ENCODE measurements at places on chromosomes 16 and 17.

DNA sequence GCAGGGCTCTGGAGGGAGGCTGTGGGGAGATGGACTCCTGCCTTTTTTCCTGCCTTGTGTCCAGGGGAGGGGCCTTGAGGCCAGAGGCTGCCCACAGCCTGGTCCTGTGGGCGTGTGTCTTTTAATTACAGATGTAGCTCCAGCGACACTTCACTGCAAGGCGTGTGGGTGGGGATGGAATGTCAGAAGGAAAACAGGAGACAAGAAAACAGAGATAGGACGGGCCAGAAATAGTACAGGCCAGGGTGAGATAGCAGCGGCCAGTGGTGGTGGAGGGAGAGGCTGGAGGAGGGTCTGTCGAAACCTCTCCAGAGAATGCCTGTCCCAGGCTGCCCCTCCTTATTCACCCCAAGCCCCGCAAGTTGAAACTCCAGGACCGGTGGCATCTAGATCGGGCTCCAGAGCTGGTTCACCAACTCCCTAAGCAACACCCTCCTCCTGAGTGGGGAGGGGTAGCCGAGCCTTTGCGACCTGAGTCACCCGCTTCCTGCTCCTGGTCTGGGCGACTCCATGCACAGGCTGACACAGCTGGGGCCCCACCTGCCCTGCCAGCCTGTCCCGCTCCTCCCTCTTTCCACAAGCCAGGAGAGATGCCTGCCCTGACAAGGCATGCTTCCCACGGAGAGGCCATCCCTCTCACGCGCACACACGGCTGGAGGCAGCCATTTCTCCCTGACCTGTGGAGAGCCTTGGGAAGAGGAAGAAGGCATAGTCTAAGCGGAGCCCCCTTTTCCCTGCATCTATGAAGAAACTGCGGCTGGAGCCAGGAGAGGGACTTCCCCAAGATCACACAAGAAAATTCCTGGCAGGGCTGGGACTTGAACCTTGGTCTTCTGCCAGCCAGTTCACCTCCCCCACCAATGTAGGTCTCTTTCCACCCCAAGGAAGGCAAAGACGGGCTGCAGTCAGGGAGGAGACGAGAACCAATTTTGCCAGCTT is 6.6 kb upstream of the JUP start:
- no peak for DNase-seq

DNA sequence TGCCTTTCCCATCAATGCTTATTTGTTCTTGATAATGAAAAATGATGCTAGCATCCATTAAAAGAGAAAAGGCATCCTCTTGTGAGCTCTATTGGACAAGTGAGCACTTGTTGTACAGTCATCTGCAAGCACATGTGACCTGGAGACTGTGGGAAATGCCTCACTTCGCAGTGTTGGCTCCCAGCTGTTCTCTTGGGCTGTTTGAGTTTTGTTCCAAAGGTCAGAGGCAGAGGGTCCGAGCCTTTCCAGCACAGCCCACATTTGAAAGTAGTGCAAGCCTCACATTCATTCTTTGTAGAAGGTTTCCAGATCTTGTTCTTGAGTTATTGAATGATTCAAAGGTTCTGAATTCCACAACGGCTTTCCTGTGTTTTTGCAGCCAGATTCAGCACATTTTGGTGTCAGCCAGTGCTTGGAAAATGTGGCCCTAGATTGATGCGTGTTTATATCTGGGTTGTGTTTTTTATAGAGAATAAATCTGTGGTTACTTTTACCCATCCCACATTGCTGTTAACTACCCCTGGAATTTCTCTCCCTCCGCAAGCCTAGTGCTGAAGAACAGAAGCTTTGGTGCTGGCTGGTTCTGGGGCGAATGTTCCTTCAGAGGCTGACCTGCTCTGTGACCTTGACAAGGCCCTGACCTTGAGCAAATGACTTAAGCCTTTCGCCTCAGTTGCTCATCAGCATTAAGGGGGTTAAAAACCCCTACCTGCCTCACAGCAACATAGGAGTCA is 49.8 kb downstream of the CDH1 start:
- no peak for DNase-seq

DNA sequence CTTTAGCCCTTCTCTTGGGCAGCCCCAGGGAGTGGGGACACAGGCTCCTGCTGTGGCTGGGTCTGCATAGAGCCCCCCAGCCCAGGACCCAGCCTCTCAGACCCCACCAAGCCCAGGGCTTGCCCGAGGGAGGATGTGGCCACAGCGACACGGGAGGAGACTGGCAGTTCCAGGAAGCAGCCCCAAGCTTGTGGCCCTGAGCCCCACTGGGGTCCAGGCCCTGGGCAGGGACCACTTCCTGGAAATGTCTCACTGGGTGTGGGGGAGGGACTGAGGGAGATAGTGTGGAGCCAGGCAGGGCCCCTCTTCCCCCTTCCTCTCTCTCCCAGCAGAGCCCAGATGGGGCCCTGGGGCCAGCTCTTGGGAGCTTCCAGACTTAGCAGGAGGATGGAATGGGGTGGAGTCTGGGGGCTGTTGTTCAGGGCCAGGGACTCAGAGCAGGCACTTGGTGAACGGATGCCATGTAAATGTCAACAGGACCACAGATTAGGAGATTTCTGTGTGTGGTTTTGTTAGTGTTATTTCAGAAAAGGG is 35.3 kb downstream of the ADGRG5 start:
- DNase-seq = no peak

DNA sequence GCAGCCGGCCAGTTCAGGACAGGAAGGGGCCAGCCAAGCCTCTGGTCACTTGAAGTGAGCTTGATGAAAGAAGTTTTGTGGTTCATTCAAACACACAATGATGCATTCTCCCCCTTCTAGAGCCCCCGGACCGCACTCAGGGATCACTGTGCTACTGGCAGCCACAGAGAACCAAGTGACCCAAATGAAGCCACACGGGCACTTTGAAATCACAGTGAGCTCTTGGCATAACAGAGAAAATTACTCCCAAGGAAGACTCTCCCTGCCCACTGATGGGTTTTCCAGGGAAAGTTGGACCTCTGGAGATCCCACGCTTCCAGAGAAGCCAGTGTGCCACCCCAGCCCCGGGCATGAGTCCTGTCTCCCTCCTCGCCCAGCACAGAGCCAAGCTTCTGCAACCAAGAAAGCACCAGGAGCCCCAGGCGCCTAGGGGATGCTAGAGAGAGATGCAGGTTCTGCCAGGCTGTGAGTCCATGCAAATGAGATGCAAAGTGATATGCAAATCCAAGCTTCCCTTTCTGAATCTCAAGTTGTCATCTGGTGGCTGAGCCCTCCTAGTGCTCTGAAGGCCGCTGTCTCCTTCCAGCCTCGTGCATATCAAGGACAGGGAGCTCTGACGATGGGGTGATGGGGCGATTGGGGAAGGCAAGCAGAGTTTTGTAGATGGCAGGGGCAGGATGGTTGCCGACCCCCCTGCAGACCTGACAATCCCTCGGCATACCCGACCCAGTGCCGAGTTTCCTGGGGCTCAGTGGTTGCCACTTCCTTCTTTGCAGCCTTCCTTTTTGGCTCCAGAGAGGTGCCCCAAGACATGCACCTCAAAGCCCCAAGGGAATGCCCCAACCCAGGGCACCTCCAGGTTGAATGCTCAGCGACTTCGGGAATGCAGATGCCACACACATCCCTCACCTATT is 59.7 kb upstream of the TNRC6C start:
- DNase-seq = no peak

DNA sequence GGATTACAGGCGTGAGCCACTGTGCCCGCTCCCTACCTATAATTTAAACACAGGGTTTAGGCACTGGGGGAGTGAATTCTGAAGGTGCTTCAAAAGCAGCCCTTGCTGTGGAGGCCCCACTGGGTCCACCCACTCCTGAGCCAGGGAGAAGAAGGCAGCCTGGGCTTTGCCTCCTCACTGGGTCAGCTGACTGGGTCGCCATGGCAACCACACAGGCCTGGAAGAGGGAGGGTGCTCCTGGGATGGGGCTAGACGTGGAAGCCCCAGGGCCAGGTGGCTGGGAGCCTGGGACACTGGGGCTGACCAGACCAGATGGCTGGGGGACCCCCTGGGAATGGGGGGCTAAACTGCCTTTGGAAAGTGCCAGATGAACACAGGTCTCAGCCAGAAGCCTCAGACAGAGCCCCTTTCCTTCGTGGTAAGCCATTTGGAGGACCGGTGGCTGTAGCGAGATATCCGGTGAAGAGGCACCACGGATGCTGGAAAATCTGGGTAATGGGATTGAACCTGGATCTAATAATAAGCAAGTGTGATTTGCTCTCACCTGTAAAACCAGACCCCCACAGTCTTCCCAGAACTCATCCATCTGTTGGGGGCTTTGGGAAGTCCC is 32.9 kb downstream of the TRARG1 start:
- DNase-seq = no peak

- no peak for DNase-seq
These were observed 2.3 kb downstream of the NAT9 start for GRCh38 chr17:74773871-74774286.

DNA sequence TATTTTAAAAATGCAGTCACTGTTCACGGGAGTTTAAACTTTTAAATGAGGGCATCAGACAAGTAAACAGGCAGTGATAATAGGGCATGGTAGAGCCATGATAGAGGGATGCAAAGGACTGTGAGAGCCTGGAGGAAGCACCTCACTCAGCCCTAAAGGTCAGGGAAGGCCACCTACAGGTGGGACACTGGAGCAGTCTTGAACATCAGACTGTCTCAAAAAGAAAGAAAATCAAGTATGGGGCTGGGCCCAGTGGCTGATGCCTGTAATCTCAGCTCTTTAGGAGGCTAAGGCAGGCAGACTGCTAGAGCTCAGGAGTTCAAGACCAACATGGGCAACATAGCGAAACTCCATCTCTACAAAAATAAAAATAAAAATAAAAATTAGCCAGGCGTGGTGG is 31.0 kb upstream of the DHRS7B start:
- no peak for DNase-seq

DNA sequence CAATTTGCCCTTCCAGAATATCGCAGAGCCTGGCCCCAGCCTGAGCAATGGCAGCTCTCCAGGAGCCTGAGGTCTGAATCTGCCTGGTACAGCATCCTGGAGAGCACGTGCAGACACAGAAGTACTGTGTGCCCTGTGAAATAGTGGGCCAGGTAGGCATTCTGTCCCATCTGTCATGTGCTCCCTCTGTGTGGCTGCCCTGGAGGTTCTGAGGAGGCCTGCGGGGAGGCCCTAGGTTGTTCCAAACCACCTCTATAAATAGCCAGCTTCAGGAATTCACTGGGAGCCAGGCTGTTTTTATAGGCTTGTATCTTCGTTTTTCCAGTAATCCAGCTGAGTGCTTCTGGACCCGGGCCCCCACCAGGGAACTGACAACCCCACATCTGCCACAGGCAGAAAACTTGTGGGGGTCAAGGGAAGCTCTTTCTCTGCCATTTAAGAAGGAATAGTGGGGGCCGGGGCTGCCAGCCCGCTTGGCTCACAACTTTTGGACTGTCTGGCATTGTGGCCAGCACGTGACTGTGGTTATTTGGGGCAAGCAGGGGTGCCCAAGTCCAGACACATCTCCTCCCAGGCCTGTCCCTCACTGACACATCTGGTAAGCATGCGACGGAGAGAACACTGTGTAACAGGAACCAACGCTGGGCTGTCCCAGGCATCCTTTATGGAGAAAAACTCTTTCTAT is 356.3 kb upstream of the TNRC6C start:
- no peak for DNase-seq

DNA sequence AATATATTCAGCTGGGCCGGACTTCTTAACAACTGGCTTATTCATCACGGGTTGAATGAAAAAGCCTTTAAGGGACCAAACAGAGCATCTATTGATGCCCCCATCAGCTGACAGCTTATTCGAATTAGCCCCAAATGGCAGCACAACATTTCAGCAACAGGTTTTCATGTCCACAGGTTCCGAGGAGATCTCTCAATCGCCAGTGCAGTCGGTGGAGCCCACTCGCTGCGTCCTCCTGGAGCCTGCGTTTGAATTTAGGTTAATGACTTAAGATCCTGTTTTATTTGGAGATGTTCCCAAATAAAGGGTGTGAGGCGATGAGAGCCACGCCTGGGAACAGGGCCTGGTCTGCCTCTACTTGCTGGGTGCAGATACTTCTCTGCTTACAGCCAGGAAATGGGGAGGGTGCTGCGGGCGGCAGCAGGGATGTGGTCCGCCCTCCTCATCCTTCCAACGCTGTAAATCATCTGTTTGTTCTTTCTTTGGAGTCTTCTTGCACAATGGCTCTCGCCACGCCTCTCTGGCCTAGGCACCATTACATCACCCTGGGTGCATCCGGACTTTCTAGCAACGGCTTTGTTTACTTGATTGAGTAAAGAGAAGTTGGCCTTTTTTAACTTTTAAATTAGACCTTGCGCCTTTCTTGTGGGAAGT is 22.6 kb downstream of the NDE1 start:
- DNase-seq = no peak

- no peak for DNase-seq
These were observed 125.0 kb upstream of the RPL38 start for GRCh38 chr17:74078363-74078941.

- no peak for DNase-seq
These were observed 8.9 kb downstream of the C16orf86 start for GRCh38 chr16:67675579-67675935.

DNA sequence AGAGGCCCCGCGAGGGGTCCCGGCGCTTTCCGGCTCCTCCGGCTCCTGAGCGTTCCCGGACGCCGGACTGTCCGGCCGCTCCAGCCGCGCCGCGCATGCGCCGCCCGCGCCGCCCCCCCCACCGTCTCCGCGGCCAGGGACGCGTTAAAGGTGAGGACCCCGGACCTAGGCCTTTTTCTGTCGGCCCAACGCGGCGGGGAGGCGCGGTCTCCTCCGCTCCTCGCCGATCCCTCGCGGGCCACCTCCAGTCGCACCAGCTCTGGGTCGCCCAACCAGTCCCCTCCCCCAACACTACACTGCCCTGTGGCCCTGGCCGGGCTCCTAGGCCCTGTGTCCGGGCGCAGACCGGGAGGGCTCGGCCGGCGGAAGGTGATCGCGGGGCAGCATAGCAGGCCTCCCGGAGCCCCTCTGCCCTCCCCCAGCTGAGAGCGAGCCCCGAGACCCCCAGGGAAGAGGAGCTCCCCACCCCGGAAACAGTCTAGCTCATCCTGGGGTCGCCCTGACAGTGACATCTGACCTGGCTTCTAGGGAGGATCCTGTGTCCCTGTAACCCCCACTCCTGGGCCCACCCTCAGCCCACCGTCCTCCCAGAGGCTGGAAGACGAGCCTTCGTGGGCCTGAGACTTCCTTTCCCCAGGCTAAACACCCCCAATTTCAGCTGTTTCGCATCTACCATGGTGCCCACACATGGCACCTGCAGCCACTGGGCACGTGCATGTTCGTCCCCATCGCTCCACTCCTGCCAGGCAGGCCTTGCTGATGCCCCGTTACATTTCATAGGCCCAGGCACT is 14.7 kb upstream of the BCAR1 start:
- no peak for DNase-seq
